ENCODE measurements at places on chromosomes 2 and 18.

DNA sequence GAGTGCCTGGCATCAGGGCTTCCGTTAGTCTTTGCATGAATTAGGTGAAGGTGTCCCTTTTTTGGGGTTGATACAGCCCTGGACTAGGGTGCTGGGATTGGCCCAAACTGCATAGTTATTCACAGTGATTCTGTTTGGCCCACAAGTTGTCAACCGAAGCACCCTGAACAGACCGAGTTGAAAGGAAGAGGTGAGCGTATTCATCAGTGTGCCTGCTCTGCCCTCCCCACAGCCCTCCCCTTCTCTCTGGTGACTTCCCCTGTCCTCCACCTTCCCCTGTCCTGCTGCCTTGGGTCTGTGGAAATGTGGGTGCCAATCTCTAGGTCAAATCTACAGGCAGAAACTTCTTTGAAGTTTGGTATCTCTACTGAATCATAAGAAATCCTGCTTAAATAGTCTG lies 330.5 kb downstream of the DYSF start:
- DNase-seq = peak; percentile 17

DNA sequence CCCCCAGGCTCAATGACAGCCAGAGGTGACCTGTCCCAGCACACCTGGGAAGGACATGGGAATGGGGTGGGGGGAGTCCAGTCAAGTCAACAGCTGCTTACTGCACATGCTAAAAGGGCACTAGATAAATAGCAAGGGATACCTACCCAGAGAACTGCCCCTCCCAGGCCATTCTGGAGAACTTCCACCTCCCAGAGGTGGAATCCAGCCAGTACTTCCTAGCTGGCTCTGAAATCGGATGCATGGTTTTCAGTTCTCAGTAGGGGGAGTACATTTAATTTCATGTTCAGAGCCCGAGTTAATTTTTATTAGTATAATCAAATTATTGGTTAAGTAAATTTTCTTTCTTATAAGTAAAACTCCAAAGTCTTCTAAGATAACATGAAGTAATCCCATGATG lies 28.9 kb upstream of the ITGA6 start:
- peak; percentile 23 for DNase-seq

- DNase-seq = no peak
Observed at GRCh38 chr2:203591642-203592041, 56.5 kb upstream of the RAPH1 start.

GRCh38 chr2:166485558-166486178 lies 8.4 kb downstream of the SCN7A start:
- DNase-seq = no peak

GRCh38 chr2:84792856-84793522 lies 87.9 kb downstream of the TRABD2A start:
- DNase-seq = no peak

- DNase-seq = no peak
Observed at GRCh38 chr2:223235986-223236385, 184.0 kb downstream of the KCNE4 start.

- DNase-seq = peak; percentile 81
Observed at GRCh38 chr2:174326161-174327020, 8.4 kb upstream of the SP9 start.

- DNase-seq = no peak
Observed at GRCh38 chr2:69992310-69993047, 31.0 kb upstream of the ASPRV1 start.

GRCh38 chr18:47628893-47629292 lies 301.6 kb downstream of the SMAD2 start:
- DNase-seq = no peak

DNA sequence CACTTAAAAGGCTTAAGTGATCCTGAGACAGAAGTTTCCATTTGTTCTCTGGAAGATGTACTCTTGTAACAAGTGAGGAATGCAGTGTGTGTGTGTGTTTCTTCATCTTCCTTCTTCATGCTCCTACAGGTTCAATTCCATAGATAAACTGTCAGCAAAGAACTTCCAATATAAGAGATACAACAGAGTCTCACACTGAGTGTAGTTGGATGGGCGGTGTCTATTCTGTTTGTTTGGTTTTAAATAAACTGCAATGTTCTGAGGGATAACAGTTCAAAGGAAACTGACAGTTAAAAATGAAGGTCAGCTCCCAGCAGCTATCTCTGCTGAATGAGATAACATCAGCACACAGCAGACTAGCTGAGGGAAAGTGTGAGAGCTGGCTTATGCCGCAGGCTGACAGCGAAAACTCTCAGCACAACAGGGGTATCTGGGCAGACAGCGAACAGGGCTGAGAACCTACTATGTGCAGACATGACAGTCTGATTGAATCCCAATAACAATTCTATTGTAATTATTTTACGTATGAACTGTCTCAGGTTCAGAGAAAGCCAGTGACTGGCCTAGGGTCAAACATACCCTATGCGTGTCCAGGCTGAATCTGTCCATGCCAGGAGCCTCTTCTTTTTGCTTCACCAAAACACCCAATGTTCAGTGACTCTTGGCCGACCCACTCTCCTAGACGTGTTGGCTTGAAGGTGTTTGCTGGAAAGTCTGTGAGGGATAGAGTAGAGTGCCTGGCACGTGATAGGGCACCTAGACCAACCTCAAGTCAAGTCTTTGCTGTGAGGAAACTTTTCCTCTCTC lies 201.9 kb upstream of the TRIB2 start:
- no peak for DNase-seq

DNA sequence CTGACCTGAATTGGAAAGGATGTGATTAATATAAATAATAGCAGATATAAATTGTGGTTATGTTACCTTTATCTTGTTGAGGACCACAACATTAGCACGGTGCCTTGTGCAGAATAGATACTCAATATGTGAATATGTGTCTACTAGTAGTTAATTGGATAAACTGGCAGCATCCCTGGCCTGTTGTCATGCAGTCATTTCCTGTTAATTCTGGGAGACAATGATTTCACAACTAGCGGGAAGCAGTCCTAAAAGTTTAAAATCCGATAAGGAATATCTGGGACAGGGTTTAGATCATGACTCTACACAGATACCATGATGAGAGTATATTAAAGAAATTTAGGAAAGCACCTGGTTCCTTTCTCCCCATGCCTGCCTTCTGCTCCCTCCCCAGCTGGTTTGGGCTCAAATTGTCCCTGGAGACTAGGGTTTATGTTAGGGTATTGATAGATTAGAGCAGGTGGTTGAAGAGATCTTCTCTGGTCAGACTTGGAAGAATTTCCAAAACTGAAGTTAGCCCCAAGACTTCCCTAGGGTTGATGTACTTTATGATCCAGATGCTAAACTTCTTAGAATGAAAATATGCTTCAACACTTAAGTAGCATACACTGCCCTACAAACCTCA lies 32.8 kb downstream of the CYBRD1 start:
- no peak for DNase-seq

DNA sequence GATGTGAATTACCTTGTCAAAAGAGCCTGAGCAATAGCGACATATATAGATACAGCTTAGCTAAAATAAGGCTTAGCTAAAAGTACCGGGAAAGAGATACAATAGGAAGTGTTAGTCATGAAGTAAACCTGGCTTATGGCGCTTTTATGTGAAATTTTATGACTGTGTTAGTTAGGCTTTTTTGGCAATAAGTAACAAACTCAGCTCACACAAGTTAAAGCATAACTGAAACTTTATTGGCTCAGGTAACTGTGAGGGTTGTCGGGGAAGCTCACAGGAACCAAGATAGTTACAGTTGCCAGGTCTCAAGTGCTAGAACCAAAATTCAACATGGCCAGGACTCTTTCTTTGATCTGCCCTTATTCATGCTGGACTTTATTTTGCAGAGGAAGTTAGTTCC lies 925.0 kb upstream of the GYPC start:
- DNase-seq = no peak

GRCh38 chr2:216925636-216926366 lies 65.9 kb upstream of the TNP1 start:
- DNase-seq = no peak

- no peak for DNase-seq
Observed at GRCh38 chr2:201058914-201059313, 12.6 kb downstream of the HYCC2 start.

DNA sequence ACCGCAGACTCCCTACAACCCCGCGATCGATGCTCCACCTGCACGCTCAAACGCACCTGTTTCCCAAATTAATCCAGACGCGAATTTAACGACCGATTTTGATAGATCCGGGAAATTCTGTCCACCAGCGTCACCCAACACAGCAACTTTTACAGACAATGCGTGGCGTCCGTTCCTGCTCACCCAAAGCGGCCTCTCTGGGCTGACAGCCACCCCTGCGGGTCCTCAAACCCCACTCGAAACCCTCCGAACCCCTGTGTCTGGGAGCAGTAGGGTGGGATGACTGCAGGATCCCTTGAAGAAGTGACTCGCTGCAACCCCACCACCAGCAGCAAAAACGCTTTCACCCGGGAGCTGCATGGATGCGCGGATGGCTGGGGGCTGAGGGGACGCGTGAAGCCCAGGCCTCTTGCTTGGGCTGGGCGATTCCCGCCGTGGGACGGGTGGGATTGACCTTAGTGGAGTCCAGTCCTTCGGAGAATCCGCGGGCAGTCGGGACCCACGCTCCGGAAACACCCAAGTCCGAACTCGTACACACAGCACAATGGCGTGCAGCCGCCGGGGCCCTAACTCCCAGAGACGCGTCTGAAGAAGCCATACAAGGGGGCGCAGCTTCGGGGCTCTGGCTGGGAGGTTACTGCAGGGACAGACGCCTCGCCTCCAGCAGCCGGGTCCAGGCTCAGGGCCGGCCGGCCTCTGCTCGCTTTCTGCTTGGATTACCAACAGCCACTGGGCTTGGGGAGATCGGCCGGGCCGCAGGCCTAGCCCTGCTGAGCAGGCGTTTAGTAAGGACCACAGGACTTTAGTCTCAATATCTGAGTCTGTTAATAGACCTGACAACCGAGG lies 31.1 kb upstream of the ATP6V1B1 start:
- peak; percentile 71 for DNase-seq

DNA sequence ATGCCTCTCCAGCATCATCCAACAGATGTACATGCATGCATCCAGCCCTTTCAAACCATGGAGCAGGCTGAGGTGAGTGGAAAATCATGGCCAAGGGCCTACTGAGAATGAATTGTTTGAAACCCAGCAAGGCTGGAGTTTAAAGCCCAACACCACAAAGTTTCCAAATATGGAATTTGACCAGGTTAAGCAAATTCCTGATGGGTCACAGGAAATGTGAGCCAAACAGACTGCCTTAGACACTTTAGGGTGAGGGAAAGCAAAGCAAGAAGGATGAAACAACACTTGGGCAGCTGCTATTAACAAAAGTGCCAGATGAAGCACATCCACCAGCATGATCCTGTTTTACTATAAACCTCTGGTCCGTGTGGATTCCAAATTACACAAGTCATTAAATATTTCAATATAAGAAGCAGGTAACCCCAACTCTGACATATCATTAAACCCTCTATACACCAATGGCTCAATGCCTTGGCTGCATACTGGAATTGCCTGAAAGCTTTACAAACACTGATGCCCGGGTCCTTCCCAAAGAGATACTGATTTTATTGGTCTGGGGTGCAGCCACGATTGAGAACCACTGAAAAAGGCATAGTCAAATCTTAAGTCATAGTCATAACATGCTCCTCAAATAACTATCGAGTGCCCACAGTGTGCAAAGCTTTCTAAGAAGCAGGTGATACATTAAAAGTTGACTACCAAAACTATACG lies 9.1 kb downstream of the KLF7 start:
- no peak for DNase-seq

DNA sequence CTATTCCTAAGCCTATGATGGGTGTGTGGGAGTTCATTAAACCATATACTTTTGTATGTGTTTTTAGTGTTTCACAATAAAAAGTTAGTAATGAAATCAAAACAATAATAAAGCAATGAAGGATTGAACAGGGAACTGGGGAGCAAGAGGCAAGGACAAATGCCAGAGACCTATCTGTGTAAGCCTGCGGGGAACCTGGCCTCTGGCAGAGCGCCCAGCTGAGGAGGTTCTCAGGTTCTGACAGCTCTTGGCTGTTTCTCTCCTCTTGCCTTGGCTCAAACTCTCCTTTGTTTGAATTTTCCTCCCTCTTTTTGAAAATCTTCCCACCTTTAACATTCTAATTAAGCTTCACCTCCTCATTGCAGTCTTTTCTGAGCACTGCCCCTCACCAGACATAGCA lies 200.0 kb upstream of the NCKAP5 start:
- no peak for DNase-seq
